Astrocyte (in vitro differentiated cells and primary cell): ENCODE measurements at places on chromosomes 13 and 19. TPM values are rescaled to one million over a fixed set of nuclear protein-coding genes. Genes with fewer than 3 reads are reported as not detected.
A peak's percentile ranks its signal among the peaks of the same experiment; 100 is the strongest.

DNA sequence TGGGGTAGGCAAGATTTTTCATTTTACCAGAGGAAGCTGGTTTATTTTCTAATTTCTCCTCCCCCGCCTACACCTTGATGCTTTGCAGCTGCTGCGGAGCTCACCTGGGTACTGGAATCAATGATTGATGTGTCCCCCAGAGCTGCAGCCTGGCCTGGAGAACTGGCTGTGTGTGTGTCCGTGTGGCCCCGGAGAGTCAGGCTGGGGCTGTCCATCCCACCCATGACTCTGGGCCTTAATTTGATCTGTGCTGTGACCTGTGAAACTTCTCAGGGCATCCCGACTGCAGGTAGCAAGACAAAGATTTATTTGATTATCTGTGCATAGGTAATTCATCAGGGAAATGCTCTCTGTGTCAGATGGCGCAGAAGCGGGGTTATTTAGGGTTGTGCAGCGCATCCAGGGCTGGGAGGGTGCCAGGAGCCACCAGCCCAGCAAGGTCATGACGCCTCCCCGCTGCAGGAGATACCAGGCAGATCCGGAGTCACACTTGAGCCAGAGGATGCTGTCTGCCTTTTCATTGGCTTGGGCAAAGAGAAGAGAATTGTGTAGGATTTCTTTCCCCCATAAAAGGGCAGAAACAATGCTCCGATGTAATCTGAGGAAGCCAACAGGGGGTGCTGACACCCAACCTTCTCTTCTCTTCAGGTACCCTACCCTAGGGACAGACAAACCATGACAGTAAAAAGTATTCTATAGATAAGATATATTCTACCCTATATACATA is 346.6 kb downstream of the TSHZ3 start:
- H3K4me3 ChIP-seq: no peak overlapping the region
- no peaks in the 10 kb centered on the region for H3K36me3 ChIP-seq
- H3K27me3 ChIP-seq: no peaks in the 10 kb centered on the region
- H3K27ac ChIP-seq: no peak overlapping the region
- H3K4me1 ChIP-seq: no peaks in the 10 kb centered on the region

The MISP gene
- 0.36 and 0.43 TPM in 2 replicates for total RNA-seq

The GFY gene
- total RNA-seq: not detected in 2 replicates

GRCh38 chr19:17324357-17325114 is 10.1 kb downstream of the ANO8 start:
- no peaks in the 10 kb centered on the region for H3K27me3 ChIP-seq
- no peak overlapping the region for H3K4me3 ChIP-seq
- peaks cover 3% of the 10 kb centered on the region for H3K4me1 ChIP-seq
- H3K27ac ChIP-seq: no peak overlapping the region

- no peak overlapping the region for H3K27ac ChIP-seq
- no peaks in the 10 kb centered on the region for H3K4me1 ChIP-seq
- H3K27me3 ChIP-seq: no peaks in the 10 kb centered on the region
- no peak overlapping the region for H3K4me3 ChIP-seq
- no peak for DNase-seq
Measured at GRCh38 chr19:6719540-6719861, 949 bp downstream of the C3 start.

The CDC34 gene
- 190 and 192 TPM in 2 replicates for total RNA-seq

- H3K4me3 ChIP-seq: no peak overlapping the region
- H3K4me1 ChIP-seq: peaks cover 26% of the 10 kb centered on the region
- H3K27ac ChIP-seq: no peak overlapping the region
- no peaks in the 10 kb centered on the region for H3K36me3 ChIP-seq
Measured at GRCh38 chr19:1852581-1853128, 4.4 kb upstream of the REXO1 start.

GRCh38 chr13:52929846-52930245 is 81.4 kb upstream of the PCDH8 start:
- no peak for DNase-seq
- no peak overlapping the region for H3K27ac ChIP-seq
- H3K4me3 ChIP-seq: no peak overlapping the region

- peaks cover 8% of the 10 kb centered on the region for H3K4me1 ChIP-seq
- DNase-seq: no peak
- no peaks in the 10 kb centered on the region for H3K27me3 ChIP-seq
- no peak overlapping the region for H3K27ac ChIP-seq
Measured at GRCh38 chr13:109990296-109990695, 203.9 kb upstream of the IRS2 start.

DNA sequence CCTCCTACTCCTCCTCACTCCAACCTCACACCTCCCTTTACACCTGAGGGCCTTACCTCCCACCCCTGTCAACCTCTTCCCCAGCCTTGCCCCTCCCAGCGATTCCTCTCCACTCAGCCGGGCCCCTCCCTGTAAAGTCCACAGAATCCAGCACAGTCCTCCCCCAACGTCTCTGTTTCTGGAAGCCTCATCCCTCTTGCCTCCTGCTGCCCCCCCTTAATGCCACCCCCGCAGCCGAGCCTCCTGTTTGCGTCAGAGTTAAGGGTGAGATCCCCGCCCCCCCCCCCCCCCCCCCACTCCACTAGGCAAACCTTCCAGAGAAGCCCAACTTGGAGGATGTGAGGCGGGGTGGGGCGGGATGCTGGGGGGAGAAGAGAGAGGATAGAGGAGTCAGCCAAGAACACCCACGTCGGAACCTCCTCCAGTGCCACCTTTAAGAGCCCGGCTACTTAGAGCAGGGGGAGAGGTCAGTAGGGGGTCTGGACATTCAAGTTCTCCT is 2.1 kb downstream of the UNC13A start:
- peak overlapping the region; percentile 38 for H3K27ac ChIP-seq
- peaks cover 8% of the 10 kb centered on the region for H3K4me1 ChIP-seq
- peaks cover 3% of the 10 kb centered on the region for H3K27me3 ChIP-seq
- H3K4me3 ChIP-seq: peak overlapping the region; percentile 56
- DNase-seq: no peak

GRCh38 chr19:54792814-54793213 is 10.6 kb upstream of the KIR2DL4 start:
- H3K27ac ChIP-seq: no peak overlapping the region
- no peak for DNase-seq
- no peaks in the 10 kb centered on the region for H3K27me3 ChIP-seq

The TBCB gene
- 239 and 244 TPM in 2 replicates for total RNA-seq

DNA sequence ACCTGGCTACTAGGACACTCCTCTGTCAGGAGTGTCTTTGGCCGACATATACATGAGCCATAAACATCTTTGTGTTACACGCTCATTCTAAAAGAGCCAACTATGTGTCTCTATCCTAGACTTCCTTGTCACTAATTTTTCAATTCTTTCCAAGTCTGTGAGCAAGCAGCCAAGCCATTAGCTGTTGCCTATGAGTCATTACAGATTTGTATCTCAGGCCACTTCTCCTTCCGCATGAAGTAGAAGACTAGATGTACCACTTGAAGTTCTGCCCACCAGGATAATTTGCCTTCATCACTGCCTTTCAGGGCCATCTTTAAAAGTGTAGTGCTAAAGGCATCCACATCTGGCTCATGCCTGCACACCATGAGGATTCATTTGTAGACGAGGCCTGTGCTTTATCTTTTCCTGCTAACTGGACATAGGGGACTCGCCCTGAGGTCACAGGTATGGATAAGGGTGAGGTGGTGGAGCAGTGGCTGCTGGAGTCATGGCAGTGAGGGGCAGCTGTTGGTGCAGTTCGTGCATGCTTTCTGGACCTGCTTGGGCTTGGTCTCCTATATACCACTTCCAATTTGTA is 126.1 kb upstream of the KL start:
- DNase-seq: peak; percentile 69
- H3K36me3 ChIP-seq: no peaks in the 10 kb centered on the region
- H3K4me3 ChIP-seq: no peak overlapping the region
- H3K4me1 ChIP-seq: no peaks in the 10 kb centered on the region
- no peak overlapping the region for H3K27ac ChIP-seq
- H3K27me3 ChIP-seq: no peaks in the 10 kb centered on the region

DNA sequence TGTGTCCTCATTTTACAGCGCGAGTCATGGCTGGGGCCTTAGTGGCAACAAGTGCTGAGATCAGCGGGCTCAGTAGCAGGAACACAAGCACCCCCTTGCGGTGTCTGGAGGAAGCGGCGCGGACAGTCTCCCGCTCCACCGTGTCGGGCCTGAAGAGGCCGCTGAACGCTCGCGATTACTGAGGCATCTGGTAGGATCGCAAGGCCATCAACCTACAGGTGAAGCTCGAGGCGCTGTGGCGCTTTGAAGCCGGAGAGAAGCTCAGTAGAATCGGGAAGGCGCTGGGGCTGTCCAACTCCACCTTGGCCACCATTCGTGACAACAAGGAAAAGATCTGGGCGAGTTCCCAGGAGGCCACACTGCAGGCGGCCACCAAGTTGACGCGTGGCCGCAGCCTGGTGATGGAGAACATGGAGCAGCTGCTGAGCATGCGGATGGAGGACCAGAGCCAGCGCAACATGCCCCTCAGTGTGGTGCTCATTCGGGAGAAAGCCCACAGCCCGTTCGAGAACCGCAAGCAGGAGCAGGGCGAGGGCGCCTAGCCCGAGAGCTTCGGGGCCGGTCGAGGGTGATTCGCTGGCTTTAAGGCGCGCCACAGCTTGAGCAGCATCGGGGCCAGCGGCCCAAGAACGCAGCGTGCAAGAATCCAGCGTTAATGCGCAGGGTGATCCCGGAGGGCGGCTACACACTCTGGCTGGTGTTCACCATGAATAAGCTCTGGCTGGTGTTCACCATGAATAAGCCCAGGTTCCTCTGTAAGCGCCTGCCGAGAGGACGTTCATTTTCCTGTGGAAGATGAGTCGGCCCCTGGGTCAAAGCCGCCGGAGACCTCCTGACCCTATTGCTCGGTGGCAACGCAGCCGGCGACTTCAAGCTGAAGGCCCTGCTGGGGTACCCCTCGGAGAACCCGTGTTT is 8.3 kb upstream of the MZF1 start:
- peak; percentile 54 for DNase-seq
- H3K27ac ChIP-seq: no peak overlapping the region
- no peaks in the 10 kb centered on the region for H3K4me1 ChIP-seq
- H3K36me3 ChIP-seq: peaks cover 4% of the 10 kb centered on the region

GRCh38 chr13:98896868-98897144 is 81.1 kb downstream of the DOCK9 start:
- H3K4me3 ChIP-seq: no peak overlapping the region
- DNase-seq: no peak
- no peaks in the 10 kb centered on the region for H3K36me3 ChIP-seq
- no peaks in the 10 kb centered on the region for H3K4me1 ChIP-seq
- no peaks in the 10 kb centered on the region for H3K27me3 ChIP-seq
- H3K27ac ChIP-seq: no peak overlapping the region

GRCh38 chr19:42313096-42313839 is at the start of gene TMEM145:
TSS of gene TMEM145 (plus strand) at chr19:42313309. CDS start at chr19:42313377, 68 bp downstream.
- no peaks in the 10 kb centered on the region for H3K36me3 ChIP-seq
- peaks cover 6% of the 10 kb centered on the region for H3K4me1 ChIP-seq
- H3K27me3 ChIP-seq: peaks cover 9% of the 10 kb centered on the region
- peak; percentile 41 for DNase-seq
- peak within 1 kb of the TSS; percentile 46 for H3K4me3 ChIP-seq

The SYNGR4 gene
- total RNA-seq: not detected in 2 replicates

DNA sequence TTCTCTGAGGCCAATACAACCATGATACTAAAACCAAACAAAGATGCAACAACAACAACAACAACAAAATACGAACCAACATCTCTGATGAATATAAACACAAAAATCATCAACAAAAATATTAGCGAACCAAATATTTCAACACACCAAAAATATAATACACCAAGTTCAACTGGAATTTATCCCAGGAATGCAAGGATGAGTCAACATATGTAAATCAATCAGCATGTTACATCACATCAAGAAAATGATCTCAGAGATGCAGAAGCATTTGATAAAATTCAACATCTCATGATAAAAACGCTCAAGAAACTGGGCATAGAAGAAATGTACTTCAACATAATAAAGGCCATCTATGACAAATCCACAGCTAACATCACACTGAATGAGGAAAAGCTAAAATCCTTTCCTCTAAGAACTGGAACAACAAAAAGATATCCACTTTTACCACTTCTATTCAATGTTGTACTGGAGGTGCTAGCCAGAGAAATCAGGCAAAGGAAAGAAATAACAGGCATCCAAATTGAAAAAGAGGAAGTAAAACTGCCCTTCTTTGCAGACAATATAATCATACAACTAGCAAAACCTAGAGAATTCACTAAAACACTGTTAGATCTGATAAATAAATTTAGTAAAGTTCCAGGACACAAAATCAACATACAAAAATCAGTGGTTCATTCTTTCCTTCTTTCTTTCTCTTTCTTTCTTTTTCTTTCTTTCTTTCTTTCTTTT is 2448.7 kb upstream of the PCDH20 start:
- no peak overlapping the region for H3K27ac ChIP-seq
- DNase-seq: peak; percentile 2
- H3K4me1 ChIP-seq: no peaks in the 10 kb centered on the region
- no peak overlapping the region for H3K4me3 ChIP-seq

The ZNF723 gene
- not detected in 2 replicates for total RNA-seq

- no peak overlapping the region for H3K4me3 ChIP-seq
- peaks cover 26% of the 10 kb centered on the region for H3K4me1 ChIP-seq
- no peaks in the 10 kb centered on the region for H3K27me3 ChIP-seq
- H3K27ac ChIP-seq: no peak overlapping the region
Measured at GRCh38 chr19:5042556-5042955, 73.6 kb downstream of the KDM4B start.

GRCh38 chr13:25329706-25330105 is 28.3 kb downstream of the NUP58 start:
- H3K27me3 ChIP-seq: no peaks in the 10 kb centered on the region
- H3K27ac ChIP-seq: peak overlapping the region; percentile 43
- peaks cover 8% of the 10 kb centered on the region for H3K4me1 ChIP-seq
- no peak overlapping the region for H3K4me3 ChIP-seq
- peaks cover 58% of the 10 kb centered on the region for H3K36me3 ChIP-seq

The CABP5 gene
- total RNA-seq: not detected in 2 replicates

- peak overlapping the region; percentile 43 for H3K4me3 ChIP-seq
- H3K4me1 ChIP-seq: peaks cover 32% of the 10 kb centered on the region
- H3K27me3 ChIP-seq: no peaks in the 10 kb centered on the region
- H3K27ac ChIP-seq: peak overlapping the region; percentile 56
Measured at GRCh38 chr13:30907121-30907861, 1.2 kb downstream of the MEDAG start.

GRCh38 chr19:39679791-39680168 is 24.1 kb downstream of the LGALS16 start:
- H3K27me3 ChIP-seq: no peaks in the 10 kb centered on the region
- DNase-seq: no peak
- H3K4me3 ChIP-seq: no peak overlapping the region

- peaks cover 25% of the 10 kb centered on the region for H3K4me1 ChIP-seq
- H3K4me3 ChIP-seq: no peak overlapping the region
- no peaks in the 10 kb centered on the region for H3K36me3 ChIP-seq
- no peak for DNase-seq
Measured at GRCh38 chr19:4984438-4984990, 15.6 kb downstream of the KDM4B start.

The DDX49 gene
- 61.2 and 68.3 TPM in 2 replicates for total RNA-seq

GRCh38 chr19:58558066-58558622 is at the start of gene UBE2M:
TSS of gene UBE2M (minus strand) at chr19:58558611. CDS start at chr19:58558381, 230 bp downstream.
- peak; percentile 31 for DNase-seq
- peak within 1 kb of the TSS; percentile 94 for H3K4me3 ChIP-seq
- peaks cover 4% of the 10 kb centered on the region for H3K27me3 ChIP-seq
- H3K27ac ChIP-seq: peak within 1 kb of the TSS; percentile 97
- H3K36me3 ChIP-seq: peaks cover 5% of the 10 kb centered on the region

DNA sequence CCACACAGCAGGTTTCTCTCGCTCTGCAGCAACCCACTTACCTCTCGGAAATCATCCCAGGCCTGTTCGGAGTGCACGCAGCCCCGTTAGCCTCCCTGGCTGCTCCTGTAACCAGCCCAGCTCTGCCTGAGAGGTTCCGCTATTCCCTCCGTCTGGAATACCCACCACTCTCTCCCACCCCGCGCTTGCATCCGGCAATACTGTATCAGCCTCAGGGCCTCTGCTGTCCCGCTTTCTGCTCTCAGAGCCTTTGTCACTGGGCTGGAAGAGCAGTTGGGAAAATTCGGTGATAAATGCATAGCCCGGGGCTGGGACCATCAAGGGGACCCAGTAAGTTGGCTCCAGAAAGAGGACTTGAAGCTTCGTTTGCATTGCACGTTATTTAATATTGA is 759 bp upstream of the TLE6 start:
- peaks cover 6% of the 10 kb centered on the region for H3K4me1 ChIP-seq
- no peak for DNase-seq
- H3K4me3 ChIP-seq: peak overlapping the region; percentile 59
